ENCODE measurements at places on chromosomes 1 and 21.

GRCh38 chr1:85394130-85394529 is 70.8 kb downstream of the DDAH1 start:
- no peak for DNase-seq

DNA sequence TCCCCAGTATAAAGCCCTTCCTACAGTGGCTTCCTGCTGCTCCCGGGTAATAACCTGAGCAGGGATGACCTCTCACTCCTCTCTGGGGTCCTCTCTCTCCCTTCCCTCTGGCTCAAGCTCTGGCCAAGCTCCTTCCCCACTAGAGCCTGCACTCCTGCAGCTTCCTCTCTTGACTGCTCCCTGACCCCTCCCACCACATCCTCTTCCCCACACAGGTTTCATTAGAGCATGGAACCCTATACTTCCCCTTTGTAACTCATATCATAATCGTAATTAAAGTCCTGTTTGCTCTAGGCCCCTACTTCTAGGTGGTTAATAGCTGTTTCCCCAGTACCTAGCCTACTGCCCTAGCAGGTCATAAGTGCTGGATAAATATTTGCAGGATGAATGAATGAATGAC is 146.2 kb downstream of the C1orf21 start:
- no peak for DNase-seq

DNA sequence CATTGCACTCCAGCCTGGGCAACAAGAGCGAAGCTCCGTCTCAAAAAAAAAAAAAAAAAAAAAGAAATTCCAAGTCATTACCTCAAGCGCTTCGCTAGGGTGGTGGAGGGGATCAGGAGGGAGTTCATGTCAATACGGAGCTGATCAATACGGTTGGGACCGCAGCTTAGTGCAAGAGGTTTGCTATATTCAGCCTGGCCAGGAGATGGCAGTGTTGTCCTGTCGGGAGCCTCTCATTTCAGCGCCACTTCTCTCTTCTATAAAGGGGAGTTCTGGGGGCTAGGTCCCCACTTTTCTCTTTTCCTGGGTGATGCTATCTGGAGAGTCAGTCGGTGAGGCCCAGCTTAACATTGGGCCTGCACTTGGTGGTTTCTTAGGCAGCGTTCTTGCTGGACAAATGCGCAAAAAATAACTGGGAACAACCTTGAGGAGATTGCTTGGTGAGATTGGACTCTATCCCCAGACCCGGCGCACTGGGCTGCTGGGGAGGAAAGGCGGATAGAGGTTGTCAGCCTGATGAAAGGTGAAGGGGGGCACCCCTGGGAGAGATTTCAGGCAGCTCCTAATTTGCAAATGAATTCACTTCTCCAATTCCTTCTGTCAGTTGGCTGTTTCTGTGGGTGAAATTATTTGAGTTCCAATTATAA is 40.4 kb downstream of the KIAA0040 start:
- DNase-seq, result peak; percentile 41

GRCh38 chr21:41480086-41480690 is 27.8 kb downstream of the TMPRSS2 start:
- no peak for DNase-seq

DNA sequence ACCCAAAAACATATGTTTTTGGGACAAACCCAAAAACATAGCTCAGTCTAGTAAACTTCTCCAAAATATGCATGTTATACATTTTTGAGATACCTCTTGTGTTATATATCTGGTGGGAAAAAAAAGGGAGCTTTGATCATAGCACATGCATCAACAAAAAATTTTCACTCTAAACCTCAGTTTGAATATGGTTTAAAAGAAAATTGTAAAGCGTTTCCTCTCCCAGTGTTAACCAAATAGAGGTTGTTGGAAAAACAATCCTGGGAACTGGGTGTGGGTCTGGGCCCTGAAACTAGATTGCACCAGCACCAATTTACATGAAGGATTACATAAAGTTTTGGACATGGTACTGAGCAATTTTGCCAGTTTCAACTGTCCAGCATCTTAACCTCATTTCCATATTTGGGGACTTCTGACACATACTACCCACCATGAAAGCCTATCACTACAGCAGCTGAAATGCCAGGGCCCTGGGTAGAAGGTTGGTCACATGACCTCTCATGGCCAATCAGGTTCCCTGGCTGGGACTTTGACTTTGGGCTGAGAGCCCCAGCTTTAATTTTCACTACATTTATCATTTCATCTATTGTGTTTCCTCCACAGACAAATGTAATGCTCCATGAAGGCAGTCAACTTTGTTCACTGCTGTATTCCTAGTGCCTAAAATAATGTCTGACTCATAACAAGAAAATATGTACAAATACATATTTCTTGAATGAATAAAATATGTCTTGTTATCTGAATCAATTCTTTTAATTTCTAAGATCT is 150.7 kb downstream of the SETD4 start:
- no peak for DNase-seq

- DNase-seq, result no peak
Measured at GRCh38 chr1:240591564-240591963, 20.4 kb downstream of the GREM2 start.

DNA sequence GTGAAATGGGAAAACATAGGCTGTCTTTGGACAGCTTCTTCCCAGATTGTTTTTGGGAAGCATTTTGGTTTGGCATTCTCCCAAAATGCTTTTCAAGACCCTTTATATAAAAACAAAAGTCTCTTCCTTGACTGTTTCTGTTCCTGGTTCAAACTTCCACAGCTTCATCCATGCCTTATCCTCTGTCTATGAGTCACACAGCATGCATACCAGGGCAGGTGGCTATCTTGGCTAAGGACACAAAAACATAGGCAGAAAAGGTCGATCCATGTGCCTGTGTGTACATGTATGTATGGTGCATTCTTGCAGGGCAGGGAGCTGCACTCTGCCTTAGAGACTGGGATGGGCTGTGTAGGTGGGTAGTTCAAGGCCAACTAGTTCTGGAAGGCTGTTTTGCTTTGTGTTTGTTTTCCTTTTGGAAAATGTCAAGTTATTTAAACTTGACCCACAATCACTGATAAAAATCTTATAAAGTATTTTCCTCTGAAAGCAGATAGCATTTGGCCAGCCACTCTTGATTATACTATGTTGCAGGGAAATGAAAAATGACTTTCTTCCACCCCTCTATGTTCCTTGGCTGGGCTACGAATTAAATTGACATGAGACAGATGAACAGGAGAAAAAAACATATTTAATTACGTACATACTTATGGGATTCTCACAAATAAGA is 437.0 kb downstream of the SIPA1L2 start:
- no peak for DNase-seq

Data from NCI-H2107 (cell line).